ENCODE measurements at places on chromosomes 2 and 18.

GRCh38 chr2:10978090-10978670, 66.4 kb downstream of the KCNF1 start:
- no peak for DNase-seq

- no peak for DNase-seq
Observed at GRCh38 chr18:38022234-38022633, 456.6 kb upstream of the CELF4 start.

- no peak for DNase-seq
Observed at GRCh38 chr2:191312662-191313061, 67.5 kb downstream of the MYO1B start.

DNA sequence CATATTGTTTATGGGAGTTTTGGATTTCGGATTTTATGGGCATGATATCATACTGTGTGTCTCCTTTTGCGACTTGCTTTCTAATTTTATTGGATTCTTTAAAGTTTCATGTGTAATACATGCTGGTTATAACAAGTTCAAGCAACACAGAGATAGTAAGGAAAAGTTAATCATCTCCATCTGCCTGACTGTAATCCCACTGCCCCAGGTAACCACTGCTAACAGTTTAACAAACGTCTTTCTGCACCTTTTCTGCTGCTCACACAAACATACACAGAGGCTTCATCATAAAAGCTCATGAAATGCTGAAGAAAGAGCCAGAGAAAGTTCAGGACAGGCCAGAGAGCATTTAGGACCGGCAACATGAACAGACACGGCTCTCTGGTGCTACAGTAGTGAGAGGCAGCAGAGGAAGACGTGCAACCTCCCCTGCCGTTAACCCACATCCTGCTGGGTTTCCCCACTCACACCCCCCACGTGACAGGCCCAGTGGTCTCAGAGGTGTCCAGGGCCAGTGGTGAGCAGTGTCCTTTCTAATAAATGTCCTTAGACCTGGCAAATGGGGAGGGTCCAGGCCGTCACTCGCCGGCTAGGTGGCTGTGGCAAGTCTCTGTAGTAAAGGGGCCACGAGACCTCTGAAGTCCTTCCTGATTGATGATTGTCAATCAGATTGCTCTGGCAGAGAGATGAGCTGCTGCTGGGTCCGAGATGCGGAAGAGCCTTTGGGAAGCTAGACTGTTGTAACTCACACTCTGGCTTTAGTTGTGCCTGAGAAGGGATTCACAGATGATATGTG, 43.0 kb upstream of the SLC1A4 start:
- peak; percentile 30 for DNase-seq

- no peak for DNase-seq
Observed at GRCh38 chr2:102367331-102367971, 11.9 kb downstream of the IL18R1 start.

- DNase-seq = peak; percentile 95
Observed at GRCh38 chr2:215664847-215665525, 229.1 kb upstream of the FN1 start.

DNA sequence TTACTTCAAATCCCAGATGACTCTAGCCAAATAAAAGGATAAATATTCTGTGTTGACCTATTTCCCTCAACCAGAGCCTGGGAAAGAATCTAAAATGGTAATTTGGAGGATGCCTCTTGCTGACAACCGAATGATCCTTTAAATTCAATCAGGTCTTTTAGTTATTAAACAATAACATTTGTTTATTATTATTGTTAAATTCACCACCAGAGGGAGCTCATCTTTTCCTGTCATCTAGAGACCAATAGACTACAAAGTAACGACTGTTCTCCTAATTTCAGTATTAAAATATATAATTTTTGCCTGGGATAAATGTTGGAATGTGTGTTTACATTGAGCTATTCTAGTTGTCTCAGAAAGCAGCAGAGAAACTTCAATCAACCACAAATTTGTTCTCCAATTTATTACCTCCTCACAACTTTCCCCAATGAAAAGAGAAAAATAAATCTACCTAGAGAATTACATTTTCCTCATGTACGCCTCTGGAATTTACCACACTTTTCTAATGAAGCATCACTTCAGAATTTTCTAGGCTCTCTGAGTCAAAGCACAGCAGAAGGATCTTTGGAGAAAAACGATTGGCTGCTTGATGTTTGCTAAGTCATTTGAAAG, 142.7 kb downstream of the SCG2 start:
- peak; percentile 35 for DNase-seq

- DNase-seq = no peak
Observed at GRCh38 chr18:37432436-37433195, 133.0 kb downstream of the CELF4 start.

- DNase-seq = no peak
Observed at GRCh38 chr2:17894556-17894955, 16.1 kb downstream of the KCNS3 start.

- DNase-seq = no peak
Observed at GRCh38 chr2:203826704-203827103, 40.9 kb upstream of the CTLA4 start.

DNA sequence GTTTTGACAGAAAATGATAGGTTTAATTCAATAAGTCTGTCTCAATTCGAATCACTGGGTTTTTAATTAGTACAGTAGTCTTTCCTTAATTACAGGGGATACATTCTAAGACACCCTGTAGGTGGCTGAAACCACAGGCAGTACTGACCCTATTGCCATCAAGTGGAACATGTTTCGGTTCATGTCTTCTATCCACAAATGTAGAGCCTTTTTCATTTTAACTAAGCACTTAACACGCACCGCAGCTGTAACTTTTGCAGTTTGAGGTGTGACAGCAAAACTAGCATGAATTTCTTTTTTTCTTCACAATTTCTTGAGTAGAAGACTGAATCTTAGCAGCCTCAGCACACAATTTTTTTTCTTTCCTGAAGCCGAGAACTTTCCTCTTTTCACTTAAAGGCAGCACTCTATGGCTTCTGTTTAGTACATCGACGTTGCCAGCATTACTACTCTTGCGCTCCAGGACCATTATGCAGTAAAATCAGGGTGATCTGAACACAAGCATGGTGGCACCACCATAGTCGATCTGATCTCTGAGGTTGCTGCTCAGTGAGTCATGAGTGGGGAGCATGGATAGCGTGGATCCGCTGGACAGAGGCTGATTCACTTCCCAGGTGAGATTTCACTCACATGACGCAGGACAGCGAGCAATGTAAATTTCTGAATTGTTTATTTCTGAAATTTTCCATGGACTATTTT, 805.1 kb downstream of the RNF144A start:
- no peak for DNase-seq
